ENCODE measurements at places on chromosomes 4 and X. TPM values are rescaled to one million over a fixed set of nuclear protein-coding genes. Genes with fewer than 3 reads are reported as not detected.

SATL1 gene
- total RNA-seq = 0.10 TPM

APLN gene
- not detected for total RNA-seq

GAGE2A gene
- total RNA-seq = not detected

HSPA4L gene
- 24.3 TPM for total RNA-seq

CWH43 gene
- total RNA-seq = 43.9 TPM

HMX1 gene
- not detected for total RNA-seq

RBM46 gene
- not detected for total RNA-seq

MTMR8 gene
- total RNA-seq = 1.7 TPM

FGFBP1 gene
- 55.5 TPM for total RNA-seq

SNCA gene
- total RNA-seq = 17.5 TPM

GLOD5 gene
- total RNA-seq = not detected

ABCG2 gene
- total RNA-seq = 1.4 TPM
